K562 (cell line): ENCODE measurements at places on chromosomes 1 and 21. TPM values are rescaled to one million over a fixed set of nuclear protein-coding genes. Genes with fewer than 3 reads are reported as not detected.
A peak's percentile ranks its signal among the peaks of the same experiment; 100 is the strongest.

GRCh38 chr1:203440771-203441170, 34.8 kb upstream of the PRELP start:
- DNase-seq, result no peak
- H3K27me3 ChIP-seq, result peaks cover 16% of the 10 kb centered on the region; the same call in 1 of the 3 replicates
- no peaks in the 10 kb centered on the region for H3K4me1 ChIP-seq
- no peak overlapping the region for H3K4me3 ChIP-seq
- H3K36me3 ChIP-seq, result no peaks in the 10 kb centered on the region

- DNase-seq, result no peak
- H3K27me3 ChIP-seq, result no peaks in the 10 kb centered on the region; the same call in 2 of the 3 replicates
- H3K36me3 ChIP-seq, result no peaks in the 10 kb centered on the region
These were observed 175.3 kb downstream of the APP start for GRCh38 chr21:25995278-25995677.

DNA sequence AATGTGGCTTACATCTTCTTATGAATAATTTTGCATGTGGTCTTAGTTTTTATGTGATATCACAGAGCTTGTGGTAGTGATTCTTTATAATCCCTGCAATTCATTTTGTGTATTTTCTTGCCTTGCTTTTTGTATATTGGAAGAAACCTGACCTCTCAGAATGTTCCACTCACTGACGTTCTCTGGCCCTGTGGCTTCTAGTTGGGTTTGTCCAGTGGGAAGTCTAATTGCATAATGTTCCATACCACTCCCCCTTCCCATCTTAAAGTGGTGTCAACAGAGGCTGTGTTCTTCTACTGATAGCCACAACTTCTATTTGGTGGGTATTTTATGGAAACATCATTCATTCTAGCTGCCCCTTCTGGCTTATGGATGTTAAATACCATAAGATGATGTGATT, 225.3 kb downstream of the BACH1 start:
- no peaks in the 10 kb centered on the region for H3K36me3 ChIP-seq
- H3K27ac ChIP-seq, result no peak overlapping the region
- no peak overlapping the region for H3K4me3 ChIP-seq
- H3K27me3 ChIP-seq, result no peaks in the 10 kb centered on the region
- DNase-seq, result no peak
- no peaks in the 10 kb centered on the region for H3K4me1 ChIP-seq

GRCh38 chr1:59903141-59903754, 23.3 kb downstream of the CYP2J2 start:
- H3K36me3 ChIP-seq, result no peaks in the 10 kb centered on the region
- H3K27me3 ChIP-seq, result no peaks in the 10 kb centered on the region; the same call in 2 of the 3 replicates
- no peak for DNase-seq

NEGR1 gene
- not detected in 2 replicates for polyA plus RNA-seq

- no peak for DNase-seq
- no peaks in the 10 kb centered on the region for H3K4me1 ChIP-seq
- H3K27ac ChIP-seq, result no peak overlapping the region
- no peaks in the 10 kb centered on the region for H3K36me3 ChIP-seq
- no peak overlapping the region for H3K4me3 ChIP-seq
These were observed 5.8 kb upstream of the CFAP74 start for GRCh38 chr1:2009101-2010053.

DNA sequence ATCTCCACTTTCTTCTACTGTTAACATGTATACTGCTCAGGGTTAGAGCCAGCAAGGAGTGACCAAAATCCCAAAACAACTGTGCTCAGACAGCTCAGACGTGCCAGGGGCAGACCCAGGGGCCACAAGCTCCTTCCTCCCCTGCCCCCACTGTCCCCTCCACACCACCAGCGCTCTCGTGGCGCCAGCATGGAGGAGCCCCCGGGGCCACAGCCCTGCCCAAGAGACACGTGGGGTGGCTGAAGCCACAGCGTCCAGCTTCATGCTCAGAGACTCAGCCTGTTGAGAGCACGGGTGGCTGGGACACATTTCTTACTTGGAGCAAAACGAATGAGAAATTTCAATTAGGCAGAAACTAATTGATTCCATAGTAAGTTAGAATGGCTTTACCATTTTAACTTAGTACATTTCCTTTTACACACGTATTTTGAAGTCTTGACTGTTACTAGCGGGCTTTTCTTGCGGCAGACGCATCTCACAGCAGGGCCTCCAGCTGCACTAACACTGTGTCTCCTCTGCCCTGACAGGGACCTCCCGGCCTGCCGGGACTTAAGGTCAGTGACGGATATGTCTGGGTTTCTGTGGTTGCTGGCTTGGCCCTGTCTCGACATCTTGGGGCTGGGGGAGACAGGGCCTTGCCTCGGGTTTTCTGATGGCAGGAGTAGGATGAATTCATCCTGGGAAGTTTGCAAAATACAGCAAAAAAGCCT, 54.2 kb downstream of the SLC19A1 start:
- DNase-seq, result no peak
- H3K27me3 ChIP-seq, result no peaks in the 10 kb centered on the region
- no peak overlapping the region for H3K27ac ChIP-seq
- no peak overlapping the region for H3K4me3 ChIP-seq

GRCh38 chr1:66247415-66248208, 286.3 kb upstream of the SGIP1 start:
- no peaks in the 10 kb centered on the region for H3K36me3 ChIP-seq
- no peak for DNase-seq
- no peak overlapping the region for H3K4me3 ChIP-seq
- H3K27ac ChIP-seq, result no peak overlapping the region
- no peaks in the 10 kb centered on the region for H3K27me3 ChIP-seq

- H3K27ac ChIP-seq, result no peak overlapping the region
- no peaks in the 10 kb centered on the region for H3K36me3 ChIP-seq
- H3K4me1 ChIP-seq, result no peaks in the 10 kb centered on the region
- no peak overlapping the region for H3K4me3 ChIP-seq
- no peaks in the 10 kb centered on the region for H3K27me3 ChIP-seq
- DNase-seq, result no peak
These were observed 23.9 kb downstream of the FMO5 start for GRCh38 chr1:147201276-147201675.

GRCh38 chr1:88043834-88044233, 640.2 kb upstream of the PKN2 start:
- H3K27ac ChIP-seq, result no peak overlapping the region
- no peaks in the 10 kb centered on the region for H3K36me3 ChIP-seq
- H3K4me1 ChIP-seq, result no peaks in the 10 kb centered on the region
- H3K27me3 ChIP-seq, result no peaks in the 10 kb centered on the region

- H3K27ac ChIP-seq, result no peak overlapping the region
- H3K4me3 ChIP-seq, result no peak overlapping the region
- peaks cover 40% of the 10 kb centered on the region for H3K27me3 ChIP-seq
- no peaks in the 10 kb centered on the region for H3K36me3 ChIP-seq
These were observed 73.4 kb downstream of the SH3BGR start for GRCh38 chr21:39525129-39525528.

GRCh38 chr21:42085246-42086077, 14.3 kb downstream of the UMODL1 start:
- no peak overlapping the region for H3K27ac ChIP-seq
- peaks cover 6% of the 10 kb centered on the region; the same call in 1 of the 2 replicates for H3K4me1 ChIP-seq
- H3K36me3 ChIP-seq, result no peaks in the 10 kb centered on the region
- peaks cover 96% of the 10 kb centered on the region for H3K27me3 ChIP-seq
- H3K4me3 ChIP-seq, result no peak overlapping the region

CHODL gene
- polyA plus RNA-seq, result not detected in 2 replicates

- H3K36me3 ChIP-seq, result no peaks in the 10 kb centered on the region
- no peak overlapping the region for H3K4me3 ChIP-seq
- H3K27ac ChIP-seq, result no peak overlapping the region
- no peaks in the 10 kb centered on the region for H3K4me1 ChIP-seq
These were observed 1106.4 kb downstream of the AMY1C start for GRCh38 chr1:104856091-104856490.

GRCh38 chr1:185500001-185500626, 183.1 kb upstream of the IVNS1ABP start:
- no peak for DNase-seq
- H3K4me1 ChIP-seq, result no peaks in the 10 kb centered on the region
- H3K4me3 ChIP-seq, result no peak overlapping the region
- H3K36me3 ChIP-seq, result no peaks in the 10 kb centered on the region

BCAN gene
- 0.22 and 0.23 TPM in 2 replicates for polyA plus RNA-seq

GRCh38 chr1:156319664-156320063, 18.4 kb downstream of the CCT3 start:
- H3K4me1 ChIP-seq, result no peaks in the 10 kb centered on the region
- peaks cover 91% of the 10 kb centered on the region for H3K36me3 ChIP-seq
- DNase-seq, result no peak

MIXL1 gene
- polyA plus RNA-seq, result not detected in 2 replicates

TIE1 gene
- 0.08 and 0.66 TPM in 2 replicates for polyA plus RNA-seq

SLC5A3 gene
- 5.4 and 7.1 TPM in 2 replicates for polyA plus RNA-seq

DNA sequence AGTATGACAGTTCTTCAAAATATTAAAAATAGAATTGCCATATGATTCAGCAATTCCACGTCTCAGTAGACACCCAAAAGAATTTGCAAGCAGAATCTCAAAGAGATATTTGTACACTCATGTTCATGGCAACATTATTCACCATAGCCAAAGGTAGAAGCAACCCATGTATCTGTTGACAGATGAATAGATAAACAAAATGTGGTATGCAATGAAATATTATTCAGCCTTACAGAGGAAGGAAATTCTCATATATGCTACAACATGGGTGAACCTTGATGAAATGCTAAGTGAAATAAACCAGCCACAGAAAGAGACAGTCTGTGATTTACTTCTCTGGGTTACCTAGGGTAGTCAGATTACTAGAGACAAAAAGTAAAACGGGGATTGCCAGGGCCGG, 47.0 kb downstream of the NAV1 start:
- H3K36me3 ChIP-seq, result no peaks in the 10 kb centered on the region
- no peak overlapping the region for H3K4me3 ChIP-seq
- H3K27ac ChIP-seq, result no peak overlapping the region

ANKRD34A gene
- polyA plus RNA-seq, result 0.64 and 0.81 TPM in 2 replicates

SPATA17 gene
- not detected in 2 replicates for polyA plus RNA-seq

A3GALT2 gene
- polyA plus RNA-seq, result not detected in 2 replicates

- H3K27me3 ChIP-seq, result no peaks in the 10 kb centered on the region
- H3K36me3 ChIP-seq, result peaks cover 20% of the 10 kb centered on the region; the same call in 2 of the 3 replicates
- peak overlapping the region; percentile 24; the same call in 2 of the 3 replicates for H3K27ac ChIP-seq
- no peak overlapping the region for H3K4me3 ChIP-seq
These were observed 18.3 kb downstream of the SORT1 start for GRCh38 chr1:109379422-109379821.

- no peak overlapping the region for H3K4me3 ChIP-seq
- no peak overlapping the region for H3K27ac ChIP-seq
- peaks cover 16% of the 10 kb centered on the region; the same call in 2 of the 3 replicates for H3K36me3 ChIP-seq
- DNase-seq, result no peak
- H3K4me1 ChIP-seq, result peaks cover 41% of the 10 kb centered on the region; the same call in 2 of the 3 replicates
These were observed 82.6 kb downstream of the OLFML2B start for GRCh38 chr1:161940866-161941591.

GRCh38 chr1:49251019-49251784, 474.5 kb upstream of the BEND5 start:
- no peaks in the 10 kb centered on the region for H3K36me3 ChIP-seq
- H3K27me3 ChIP-seq, result no peaks in the 10 kb centered on the region
- no peak overlapping the region for H3K4me3 ChIP-seq
- DNase-seq, result no peak

DNA sequence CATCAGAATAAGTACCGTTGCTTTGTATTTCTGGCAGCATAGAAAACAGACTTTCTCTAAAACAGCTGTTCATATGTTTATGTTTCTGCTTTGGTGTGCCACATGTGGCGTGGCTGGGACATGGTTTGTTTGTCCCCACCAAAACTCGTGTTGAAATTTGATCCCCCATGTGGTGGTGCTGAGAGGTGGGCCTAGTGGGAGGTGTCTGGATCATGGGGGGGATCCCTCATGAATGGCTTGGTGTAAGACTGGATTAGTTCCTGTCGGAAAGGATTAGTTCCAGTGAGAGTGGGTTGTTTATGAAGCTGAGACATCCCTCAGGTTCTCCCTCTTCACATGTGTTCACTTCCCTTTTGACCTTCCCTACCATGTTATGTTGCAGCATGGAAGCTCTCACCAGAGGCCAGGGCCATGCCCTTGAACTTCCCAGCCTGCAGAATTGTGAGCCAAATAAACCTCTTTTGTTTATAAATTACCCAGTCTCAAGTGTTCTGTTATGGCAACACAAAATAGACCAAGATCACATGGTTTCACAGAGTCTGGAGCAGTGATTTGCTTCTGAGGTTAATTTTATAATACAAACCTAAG, 17.9 kb upstream of the H3-3A start:
- DNase-seq, result no peak
- H3K4me3 ChIP-seq, result no peak overlapping the region
- no peaks in the 10 kb centered on the region for H3K36me3 ChIP-seq
- no peak overlapping the region for H3K27ac ChIP-seq
- H3K27me3 ChIP-seq, result no peaks in the 10 kb centered on the region
